Activated CD4-positive, alpha-beta T cell treated with anti-CD3 and anti-CD28 coated beads, Interleukin-2, amount 50 U/mL, for 24 hours (primary cell): ENCODE measurements at places on chromosomes 3 and 15.

DNA sequence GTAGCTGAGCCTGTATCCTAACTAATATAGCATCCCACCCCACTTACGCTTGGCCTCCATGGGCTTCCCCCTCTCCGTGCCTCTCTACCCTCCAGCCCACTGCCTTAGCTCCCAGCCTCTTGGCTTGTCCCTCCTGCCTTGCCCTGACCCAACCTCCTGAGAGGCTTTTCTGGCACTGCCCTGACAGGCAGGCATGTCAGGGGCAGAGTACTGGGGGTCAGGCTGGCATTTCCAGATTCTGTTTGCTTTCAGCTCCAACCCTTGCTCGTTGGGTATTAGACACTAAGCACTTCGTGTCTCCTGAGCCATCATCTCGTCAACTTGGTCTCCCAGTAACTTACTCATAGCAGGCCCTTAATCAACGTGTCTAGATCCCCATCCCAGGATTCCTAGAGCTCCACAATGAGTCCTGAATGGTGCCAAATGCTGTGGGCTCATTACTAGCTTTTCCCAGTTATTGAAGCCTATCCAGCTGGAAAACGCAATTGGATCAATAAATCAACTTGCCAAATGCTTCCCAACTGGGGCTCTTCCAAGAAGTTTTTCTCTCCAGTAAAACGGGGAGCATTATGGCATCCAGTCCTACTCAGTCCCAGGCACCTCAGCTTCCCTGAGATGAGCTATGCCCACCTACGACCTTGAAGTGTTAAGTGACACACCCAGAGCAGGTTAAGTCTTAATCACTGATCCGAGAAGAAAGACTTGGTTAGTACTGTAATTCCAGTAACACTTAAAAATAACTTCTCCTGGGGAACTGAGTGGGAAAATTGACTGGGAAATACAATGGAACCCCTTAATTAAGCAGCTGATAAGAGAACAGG is 78.5 kb upstream of the DLG1 start:
- no peak for DNase-seq

DNA sequence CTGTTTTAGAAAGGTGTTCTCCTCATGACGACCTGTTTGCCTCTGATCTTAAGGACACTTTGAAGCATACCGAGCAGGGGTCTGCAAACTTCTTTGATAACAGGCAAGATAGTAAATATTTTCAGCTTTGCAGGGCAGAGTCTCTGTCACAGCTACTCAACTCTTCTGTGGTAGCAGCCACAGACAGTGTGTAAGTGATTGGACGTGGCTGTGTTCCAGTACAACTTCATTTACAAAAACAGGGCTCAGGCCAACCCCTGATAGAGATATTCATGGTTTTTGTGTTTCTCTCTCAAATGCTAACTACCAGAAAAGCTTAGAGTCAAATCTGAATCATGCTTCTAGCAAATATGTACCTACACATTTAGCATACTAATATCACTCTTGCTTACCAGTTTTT is 51.5 kb downstream of the TGFBR2 start:
- DNase-seq, result no peak

DNA sequence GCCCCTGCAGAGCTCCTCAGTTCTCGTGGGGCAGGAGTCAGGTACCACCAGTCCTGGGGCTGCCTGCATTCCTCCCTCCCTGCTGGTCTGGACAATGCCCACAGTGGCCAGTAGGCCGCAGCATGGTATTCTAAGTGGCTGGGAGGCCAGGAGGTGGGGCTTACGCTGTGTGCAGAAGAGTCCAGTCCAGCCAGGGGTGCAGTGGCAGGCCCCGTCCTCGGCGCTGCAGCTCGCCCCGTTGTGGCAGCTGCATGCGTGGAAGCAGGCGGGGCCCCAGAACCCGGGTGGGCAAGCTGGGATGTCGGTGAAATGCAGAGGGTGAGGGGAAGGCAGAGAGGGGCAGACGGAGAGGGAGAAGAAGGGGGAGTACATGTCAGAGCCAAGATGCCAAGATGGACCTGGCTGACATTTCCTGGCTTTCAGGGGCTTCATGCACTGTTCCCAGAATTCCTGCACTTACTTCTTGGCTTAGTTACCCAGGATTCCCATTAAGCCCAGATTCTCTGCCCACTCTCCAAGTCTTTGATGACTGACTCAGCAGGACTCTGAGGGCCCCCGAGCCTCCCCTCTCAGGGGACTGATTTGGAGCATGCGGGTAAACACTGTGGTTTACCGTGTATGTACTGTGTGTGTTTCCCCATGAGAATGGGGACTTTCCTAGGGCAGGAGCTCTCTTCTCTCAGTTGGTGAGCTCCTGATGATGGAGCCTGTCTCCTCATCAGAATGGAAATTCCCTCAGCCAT is 47.5 kb downstream of the RAB11A start:
- no peak for DNase-seq

DNA sequence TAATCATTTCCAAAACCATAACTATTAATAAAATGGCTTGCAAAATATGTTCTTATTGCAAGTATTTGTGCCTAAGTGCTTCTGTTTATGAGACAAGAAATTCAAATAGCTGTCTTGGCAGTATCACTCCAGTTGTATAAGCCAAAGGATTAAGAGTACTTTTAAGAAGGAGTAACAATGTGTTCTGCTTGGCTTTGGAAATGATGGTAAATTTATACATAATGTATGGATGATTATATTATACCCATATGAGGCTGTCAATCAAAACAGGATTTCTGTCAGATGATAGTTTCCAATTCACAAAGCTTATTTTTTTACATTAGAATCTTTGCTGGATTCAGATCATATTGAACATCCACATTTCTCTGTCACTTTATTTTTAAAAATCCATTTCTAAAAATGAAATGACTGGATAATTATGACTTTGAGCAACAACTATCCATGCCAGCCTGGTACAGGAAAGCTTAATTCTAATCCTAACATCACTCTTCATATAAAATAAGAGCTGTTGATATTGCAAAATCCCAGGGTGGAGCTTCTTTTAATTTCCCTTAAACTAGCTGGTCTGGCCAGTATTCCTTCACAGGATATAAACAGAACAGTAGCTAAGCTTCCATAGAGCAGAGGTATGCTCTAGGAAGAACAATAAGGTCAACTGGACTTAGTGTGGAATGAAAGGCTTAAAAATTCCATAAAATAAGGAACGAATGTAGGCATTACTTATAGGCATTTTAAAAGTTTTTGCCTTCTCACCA is 30.0 kb upstream of the ZNF280D start:
- no peak for DNase-seq

DNA sequence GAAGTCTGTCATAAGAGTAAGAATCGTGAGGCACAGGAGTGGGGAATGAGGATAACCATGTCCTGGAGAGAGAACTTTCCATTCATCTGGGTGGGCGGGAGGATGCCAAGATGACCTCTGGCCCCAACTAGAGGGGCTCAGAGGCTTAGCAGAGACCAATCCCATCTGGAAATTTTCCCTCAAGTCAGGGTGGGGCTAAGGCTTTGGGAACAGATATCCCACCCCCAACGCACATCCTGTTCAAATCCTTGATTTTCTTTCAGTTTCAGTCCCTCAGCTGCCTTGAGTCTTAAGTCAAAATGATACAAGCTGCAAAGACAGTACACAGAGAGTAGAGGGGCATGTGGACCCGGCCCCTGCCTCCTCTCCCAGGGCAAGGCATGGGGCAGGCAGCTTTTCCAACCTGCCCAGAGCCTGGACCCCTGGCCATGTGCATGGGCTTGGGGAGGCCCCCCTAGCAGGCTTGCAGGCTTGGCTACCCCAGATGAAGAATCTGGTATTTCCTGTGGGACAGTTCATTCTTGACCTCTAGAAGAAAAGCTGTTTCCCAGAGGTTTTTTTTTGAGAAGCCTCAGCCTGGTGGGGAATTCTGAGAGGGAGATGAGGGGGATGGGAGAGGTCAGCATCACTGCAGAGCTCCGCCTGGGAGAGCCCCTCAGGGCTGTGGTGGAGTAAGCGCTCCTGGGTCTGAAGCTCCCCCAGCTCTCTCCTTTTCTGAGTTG is 109.7 kb upstream of the HACD2 start:
- no peak for DNase-seq

DNA sequence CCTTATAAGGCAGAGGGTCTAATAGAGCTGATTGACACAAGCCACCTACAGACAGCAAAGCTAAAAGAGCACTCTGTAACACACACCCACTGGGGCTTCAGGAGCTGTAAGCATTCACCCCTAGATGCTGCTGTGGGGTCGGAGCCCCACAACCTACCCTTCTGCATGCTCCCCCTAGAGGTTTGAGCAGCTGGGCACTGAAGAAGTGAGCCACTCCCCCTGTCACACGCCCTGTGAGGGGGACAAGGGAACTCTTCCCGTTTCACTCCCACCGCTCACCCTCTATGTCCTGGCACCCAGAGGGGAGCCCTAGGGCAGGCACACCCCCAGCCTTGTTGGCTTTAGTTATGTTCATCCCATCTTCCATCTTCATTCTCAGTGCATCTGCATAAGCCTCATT is 9.4 kb upstream of the CSTA start:
- no peak for DNase-seq

DNA sequence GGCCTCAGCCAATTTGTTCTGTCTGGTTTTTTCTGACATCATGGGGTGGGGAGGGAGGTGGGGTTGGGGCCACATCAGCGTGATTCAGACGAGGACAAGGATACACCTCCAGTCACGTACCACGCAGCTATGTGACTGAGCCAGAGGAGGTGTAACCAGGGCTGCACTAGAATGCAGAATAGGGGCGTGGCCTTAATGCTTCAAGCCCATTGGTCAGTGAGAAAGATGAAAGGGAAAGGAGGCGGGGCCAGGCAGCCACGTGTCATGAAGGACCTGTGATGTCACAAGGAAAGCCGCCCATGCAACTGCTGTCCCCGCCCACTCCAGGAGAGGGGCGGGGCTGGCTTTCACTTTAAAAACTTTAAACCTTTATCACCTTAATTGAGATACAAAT is at the start of gene GOLGA6L2:
Gene GOLGA6L2 (minus strand): TSS at position 137 of the 394 bp plus-strand sequence. CDS start 62 bp downstream, at position 75.
- DNase-seq, result no peak

GRCh38 chr3:176611703-176612102 is 585.6 kb downstream of the TBL1XR1 start:
- DNase-seq, result no peak

GRCh38 chr3:173401369-173401768 is 3.8 kb downstream of the NLGN1 start:
- no peak for DNase-seq
